ENCODE measurements at places on chromosomes 7 and 10. TPM values are rescaled to one million over a fixed set of nuclear protein-coding genes. Genes with fewer than 3 reads are reported as not detected.

Gene SFXN4
- total RNA-seq = 13.1 TPM

Gene SPDYE16
- not detected for total RNA-seq

Gene FAM131B
- total RNA-seq = 3.0 TPM

Gene RELN
- 0.97 TPM for total RNA-seq

Gene OPN1SW
- total RNA-seq = not detected

Gene EN2
- not detected for total RNA-seq

Gene GIMAP7
- not detected for total RNA-seq

Gene RHOBTB1
- 16.2 TPM for total RNA-seq

Gene DGKI
- total RNA-seq = 21.1 TPM

Gene OR2A12
- total RNA-seq = not detected

Gene SRRM3
- 0.65 TPM for total RNA-seq

Gene RADIL
- total RNA-seq = 0.13 TPM

Gene OR2A1
- total RNA-seq = 0.13 TPM

Gene GHRHR
- total RNA-seq = not detected

Gene NOS3
- 0.32 TPM for total RNA-seq

Gene UPK3BL2
- 1.6 TPM for total RNA-seq

Gene PTF1A
- not detected for total RNA-seq

Gene PDE6C
- total RNA-seq = not detected

Gene ANKRD61
- total RNA-seq = not detected

Gene SPDYE11
- total RNA-seq = not detected

Gene TFR2
- total RNA-seq = 0.11 TPM

Gene SLC26A5
- not detected for total RNA-seq

Gene AASS
- total RNA-seq = 6.3 TPM

Gene ARHGEF35
- 3.4 TPM for total RNA-seq

Gene TMEM178B
- 0.25 TPM for total RNA-seq

Gene PIP4K2A
- total RNA-seq = 19.8 TPM

Gene FAM25G
- total RNA-seq = not detected

Gene ATRNL1
- total RNA-seq = not detected

Gene ANXA7
- 152 TPM for total RNA-seq

Gene MRC1
- not detected for total RNA-seq

Gene GARIN1A
- total RNA-seq = 0.89 TPM

Gene CPN1
- total RNA-seq = not detected

Gene VPS50
- 23.3 TPM for total RNA-seq

Gene MGAM2
- total RNA-seq = not detected

Gene SLC18A3
- not detected for total RNA-seq

Gene PLEKHS1
- total RNA-seq = not detected

Gene GATA3
- total RNA-seq = not detected

Gene DDC
- total RNA-seq = not detected

Gene ADRA2A
- 74.8 TPM for total RNA-seq

Gene PTN
- total RNA-seq = 8.3 TPM

Gene LRRD1
- total RNA-seq = not detected

Gene HECW1
- 4.8 TPM for total RNA-seq

Gene HYAL4
- total RNA-seq = not detected

Gene C10orf105
- not detected for total RNA-seq

Gene FGFR2
- not detected for total RNA-seq

Gene ANTXRL
- total RNA-seq = not detected

Gene SYT15B
- total RNA-seq = 1.9 TPM

Gene PIP
- not detected for total RNA-seq

Gene KCNH2
- total RNA-seq = not detected
